Osteocyte (in vitro differentiated cells): ENCODE measurements at places on chromosomes 11 and 22. TPM values are rescaled to one million over a fixed set of nuclear protein-coding genes. Genes with fewer than 3 reads are reported as not detected.

DNA sequence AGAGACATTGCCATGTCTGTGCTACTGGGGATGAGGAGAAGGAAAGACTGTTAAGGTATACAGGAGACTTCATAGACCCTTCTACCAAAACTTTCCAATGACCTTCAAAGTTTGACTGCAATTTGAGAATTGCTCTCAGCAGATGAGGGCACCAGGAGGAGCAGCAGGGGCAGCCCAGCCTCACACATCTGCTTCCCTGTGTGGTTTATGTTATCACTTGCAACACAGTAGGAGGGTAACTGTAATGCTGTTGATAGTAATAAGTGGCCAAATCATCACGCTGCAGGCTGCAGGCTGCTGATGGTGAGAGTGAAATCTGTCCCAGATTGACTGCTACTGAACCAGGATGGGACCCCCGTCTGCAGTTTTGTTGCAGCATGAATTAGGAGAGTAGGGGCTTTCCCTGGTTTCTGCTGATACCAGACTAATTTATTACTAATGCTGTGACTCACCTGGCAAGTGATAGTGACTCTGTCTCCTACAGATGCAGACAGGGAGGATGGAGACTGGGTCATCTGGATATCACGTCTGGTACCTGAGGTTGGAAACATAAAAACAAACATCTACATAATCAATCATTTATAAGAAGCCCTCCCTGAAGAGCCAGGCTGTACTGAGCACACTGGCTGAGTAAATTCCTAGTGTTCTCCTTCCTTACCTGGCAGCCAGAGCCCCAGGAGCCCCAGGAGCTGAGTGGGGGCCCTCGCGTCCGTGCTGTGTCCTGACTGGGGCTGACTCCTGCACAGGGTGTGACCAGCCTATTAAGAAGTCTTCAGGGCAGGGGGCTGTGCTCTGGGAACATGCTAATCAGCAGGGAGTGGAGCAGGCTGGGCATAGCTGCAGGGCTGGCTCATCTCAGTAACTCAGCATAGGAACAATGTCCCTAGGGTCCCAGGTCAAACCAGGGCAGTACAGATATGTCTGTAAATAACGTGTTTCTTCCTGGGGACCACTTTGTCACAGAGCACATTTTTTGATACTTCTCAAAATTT, 74.4 kb downstream of the GAB4 start:
- DNase-seq = no peak
- no peak overlapping the region for H3K27ac ChIP-seq
- no peaks in the 10 kb centered on the region for H3K36me3 ChIP-seq
- H3K4me3 ChIP-seq = no peak overlapping the region

- peaks cover 37% of the 10 kb centered on the region for H3K27me3 ChIP-seq
- no peak overlapping the region for H3K27ac ChIP-seq
- DNase-seq = no peak
These were observed 2.1 kb upstream of the GSTP1 start for GRCh38 chr11:67581469-67581868.

MMP13 gene
- total RNA-seq = 0.21 and 0.39 TPM in 2 replicates

MS4A4A gene
- total RNA-seq = not detected in 2 replicates

DNA sequence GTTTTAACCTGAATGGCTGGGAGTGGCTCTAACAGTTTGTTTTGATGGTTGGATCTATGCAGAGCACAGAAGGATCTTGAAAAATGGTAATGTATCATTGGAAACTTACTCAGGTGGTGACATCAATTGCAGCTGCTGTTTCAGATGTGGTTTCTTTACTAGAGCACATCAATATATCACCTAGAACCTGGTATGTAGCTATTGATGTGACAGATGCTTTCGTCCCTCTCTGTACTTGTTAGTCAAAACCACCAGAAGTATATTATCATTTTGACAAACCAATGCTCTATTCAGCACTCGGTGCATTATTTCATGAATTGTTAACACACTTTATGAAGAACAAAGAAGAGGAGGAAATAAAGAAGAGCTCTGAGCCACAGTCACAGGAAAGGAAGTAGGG, 26.6 kb upstream of the SCN3B start:
- peaks cover 10% of the 10 kb centered on the region for H3K27me3 ChIP-seq
- no peak for DNase-seq
- H3K36me3 ChIP-seq = no peaks in the 10 kb centered on the region
- no peak overlapping the region for H3K27ac ChIP-seq
- no peaks in the 10 kb centered on the region for H3K4me1 ChIP-seq

DNA sequence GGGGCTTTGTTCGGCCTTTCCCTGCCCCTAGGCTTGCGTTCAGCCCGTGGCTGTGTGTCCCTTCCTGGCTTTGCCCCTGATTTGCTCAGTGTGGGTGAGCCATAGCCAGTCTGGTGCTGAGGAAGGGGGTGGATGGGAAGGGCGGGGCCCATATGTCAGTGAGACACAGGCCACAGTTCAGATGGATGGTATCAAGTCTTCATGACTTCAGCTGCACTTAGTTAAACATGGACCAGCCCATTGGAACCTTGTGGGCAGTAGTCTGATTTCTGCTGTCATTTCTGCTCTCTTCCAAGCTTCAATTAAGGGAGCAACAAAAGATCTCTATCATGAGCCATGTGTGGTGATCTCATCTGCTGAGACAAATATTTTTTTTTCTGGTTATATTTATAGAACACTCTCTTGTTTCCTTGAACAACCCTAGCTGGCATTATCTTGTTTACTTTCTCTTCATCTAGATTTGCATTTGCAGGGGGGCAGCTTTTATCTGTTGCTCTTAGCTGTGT, 21.6 kb upstream of the PEX26 start:
- peak overlapping the region; percentile 20 for H3K27ac ChIP-seq
- peaks cover 30% of the 10 kb centered on the region for H3K4me1 ChIP-seq
- no peaks in the 10 kb centered on the region for H3K36me3 ChIP-seq
- no peak overlapping the region for H3K4me3 ChIP-seq
- peaks cover 4% of the 10 kb centered on the region for H3K27me3 ChIP-seq

DNA sequence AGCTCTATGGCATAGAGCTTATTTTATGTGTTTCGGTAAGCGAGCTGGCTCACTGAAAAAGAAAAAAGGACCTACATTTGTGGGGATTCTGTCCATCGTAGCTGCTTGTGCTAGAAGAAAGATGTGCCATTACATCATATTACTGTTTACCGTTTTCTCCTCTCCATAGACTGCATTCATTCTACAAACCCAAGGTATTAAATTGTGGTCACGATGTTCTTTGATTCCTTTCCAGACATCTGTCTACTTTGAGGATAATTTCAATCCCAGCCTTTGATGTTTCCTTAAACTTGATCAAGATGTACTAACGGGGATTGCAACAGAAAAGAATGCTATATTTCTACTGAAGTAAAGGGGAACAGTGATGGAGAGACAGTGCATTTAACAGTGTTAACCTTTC, 5.5 kb upstream of the OR52N1 start:
- H3K36me3 ChIP-seq = no peaks in the 10 kb centered on the region
- no peaks in the 10 kb centered on the region for H3K4me1 ChIP-seq
- no peak overlapping the region for H3K4me3 ChIP-seq
- DNase-seq = no peak
- H3K27me3 ChIP-seq = peaks cover 37% of the 10 kb centered on the region
- H3K27ac ChIP-seq = no peak overlapping the region

DNA sequence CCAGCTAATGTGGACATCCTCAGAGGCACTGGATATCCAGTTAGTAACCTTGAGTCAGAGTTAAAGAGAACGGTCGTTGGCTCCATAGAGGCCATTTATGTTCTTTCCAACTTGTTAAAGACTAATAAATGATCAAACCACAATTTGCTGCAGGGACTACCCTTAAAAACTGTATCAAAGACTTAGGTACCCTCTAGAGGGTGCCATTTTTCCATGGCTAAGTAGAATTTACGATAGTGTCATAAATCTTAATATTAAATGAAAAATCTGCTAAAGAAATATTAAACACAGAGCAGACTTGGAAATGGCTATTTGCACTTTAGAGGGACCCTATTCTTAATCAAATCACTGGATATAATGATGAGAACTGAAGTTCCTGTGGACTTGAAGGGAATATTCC, 685.2 kb upstream of the CHORDC1 start:
- peaks cover 11% of the 10 kb centered on the region for H3K27me3 ChIP-seq
- DNase-seq = no peak
- no peaks in the 10 kb centered on the region for H3K4me1 ChIP-seq
- no peaks in the 10 kb centered on the region for H3K36me3 ChIP-seq
- no peak overlapping the region for H3K27ac ChIP-seq
- no peak overlapping the region for H3K4me3 ChIP-seq

DNA sequence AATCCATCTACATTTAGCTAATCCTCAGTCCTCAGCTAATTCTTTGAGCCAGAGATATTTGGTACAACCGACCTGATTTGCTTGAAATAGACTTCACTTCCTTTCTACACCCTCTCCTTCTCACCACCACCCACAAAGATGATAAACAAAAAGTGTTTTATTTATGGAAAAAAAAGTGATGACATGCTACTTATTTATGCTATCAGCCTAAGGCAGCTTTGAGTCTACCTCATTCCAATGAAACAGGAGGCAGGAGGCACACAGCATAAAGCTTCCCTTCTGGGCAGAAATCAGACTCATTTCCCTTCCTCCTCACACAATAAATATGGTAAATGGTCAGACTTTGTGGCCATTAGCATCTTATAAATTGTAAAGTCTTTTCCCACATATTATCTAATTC, 325.7 kb downstream of the SOX6 start:
- H3K27ac ChIP-seq = peak overlapping the region; percentile 9
- H3K4me1 ChIP-seq = peaks cover 23% of the 10 kb centered on the region
- no peaks in the 10 kb centered on the region for H3K27me3 ChIP-seq
- no peak overlapping the region for H3K4me3 ChIP-seq
- DNase-seq = no peak
- H3K36me3 ChIP-seq = peaks cover 2% of the 10 kb centered on the region

DNA sequence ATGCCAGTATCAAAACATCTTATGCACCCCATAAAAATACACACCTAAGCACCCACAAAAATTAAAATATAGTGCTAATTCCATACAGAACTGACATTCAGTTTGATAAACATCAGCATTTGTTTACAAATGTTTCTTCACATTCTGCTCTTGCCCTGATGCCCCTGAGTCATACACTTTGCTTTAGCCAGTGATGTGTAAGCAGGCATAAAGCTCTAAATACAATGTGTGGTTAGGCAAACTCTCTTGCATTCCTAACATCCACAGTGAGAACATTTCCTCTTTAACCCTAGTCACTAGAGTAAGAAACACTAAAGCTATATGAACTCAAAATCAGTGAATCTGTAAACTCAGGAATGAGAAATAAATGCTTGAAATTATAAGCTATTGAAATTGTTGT, 1060.7 kb downstream of the FAM181B start:
- no peaks in the 10 kb centered on the region for H3K36me3 ChIP-seq
- no peak overlapping the region for H3K27ac ChIP-seq
- no peaks in the 10 kb centered on the region for H3K4me1 ChIP-seq
- no peak overlapping the region for H3K4me3 ChIP-seq

- H3K27me3 ChIP-seq = peaks cover 9% of the 10 kb centered on the region
- H3K4me1 ChIP-seq = peaks cover 25% of the 10 kb centered on the region
- no peak for DNase-seq
- H3K27ac ChIP-seq = no peak overlapping the region
- no peaks in the 10 kb centered on the region for H3K36me3 ChIP-seq
These were observed 131.4 kb upstream of the C11orf58 start for GRCh38 chr11:16606784-16607674.

GRCh38 chr11:134331354-134332188, at the start of gene GLB1L2:
TSS of gene GLB1L2 (plus strand) at chr11:134331988. CDS start at chr11:134332062, 74 bp downstream.
- H3K27ac ChIP-seq = no peak within 1 kb of the TSS
- H3K4me3 ChIP-seq = peak within 1 kb of the TSS; percentile 69
- no peaks in the 10 kb centered on the region for H3K36me3 ChIP-seq
- peaks cover 11% of the 10 kb centered on the region for H3K4me1 ChIP-seq
- no peak for DNase-seq

GRCh38 chr11:30936491-30936890, 350.3 kb upstream of the MPPED2 start:
- H3K27ac ChIP-seq = no peak overlapping the region
- H3K4me1 ChIP-seq = no peaks in the 10 kb centered on the region
- no peaks in the 10 kb centered on the region for H3K27me3 ChIP-seq
- DNase-seq = no peak
- no peaks in the 10 kb centered on the region for H3K36me3 ChIP-seq

GRCh38 chr22:20799449-20799848, 25.5 kb downstream of the SERPIND1 start:
- no peak overlapping the region for H3K4me3 ChIP-seq
- H3K36me3 ChIP-seq = peaks cover 71% of the 10 kb centered on the region
- no peak for DNase-seq
- H3K27me3 ChIP-seq = no peaks in the 10 kb centered on the region

GRCh38 chr11:44637487-44637886, 72.0 kb downstream of the CD82 start:
- H3K27me3 ChIP-seq = peaks cover 63% of the 10 kb centered on the region
- DNase-seq = no peak
- peaks cover 7% of the 10 kb centered on the region for H3K4me1 ChIP-seq
- no peaks in the 10 kb centered on the region for H3K36me3 ChIP-seq

DNA sequence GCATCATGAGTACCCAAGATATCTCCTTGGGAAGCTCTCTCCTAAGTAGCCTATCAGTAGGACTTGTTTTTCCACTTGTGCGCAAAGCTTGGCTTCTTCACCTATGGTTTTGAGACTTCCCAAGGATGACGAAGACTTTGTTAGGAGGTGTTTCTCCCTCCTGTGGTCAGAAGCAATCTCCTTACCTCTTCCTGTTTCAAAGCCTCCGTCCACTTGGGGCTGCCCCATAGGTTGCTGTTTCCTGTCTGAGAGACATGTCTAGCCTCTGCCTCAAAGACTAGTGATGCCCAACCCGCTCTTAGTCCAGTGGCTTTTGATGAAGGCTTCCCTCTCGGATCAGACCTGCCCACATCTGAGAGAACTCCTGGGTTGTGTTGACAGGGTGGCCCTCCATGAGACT, 92.9 kb downstream of the TRAF6 start:
- no peak for DNase-seq
- H3K4me1 ChIP-seq = peaks cover 68% of the 10 kb centered on the region
- no peaks in the 10 kb centered on the region for H3K27me3 ChIP-seq
- peaks cover 62% of the 10 kb centered on the region for H3K36me3 ChIP-seq

GRCh38 chr11:60634126-60634525, 65.3 kb upstream of the MS4A8 start:
- no peak overlapping the region for H3K4me3 ChIP-seq
- no peak overlapping the region for H3K27ac ChIP-seq
- H3K4me1 ChIP-seq = no peaks in the 10 kb centered on the region
- H3K36me3 ChIP-seq = no peaks in the 10 kb centered on the region

GRCh38 chr22:49951986-49952896, 8.3 kb upstream of the PIM3 start:
- H3K27me3 ChIP-seq = no peaks in the 10 kb centered on the region
- peaks cover 17% of the 10 kb centered on the region for H3K4me1 ChIP-seq
- H3K27ac ChIP-seq = peak overlapping the region; percentile 80
- no peaks in the 10 kb centered on the region for H3K36me3 ChIP-seq

DNA sequence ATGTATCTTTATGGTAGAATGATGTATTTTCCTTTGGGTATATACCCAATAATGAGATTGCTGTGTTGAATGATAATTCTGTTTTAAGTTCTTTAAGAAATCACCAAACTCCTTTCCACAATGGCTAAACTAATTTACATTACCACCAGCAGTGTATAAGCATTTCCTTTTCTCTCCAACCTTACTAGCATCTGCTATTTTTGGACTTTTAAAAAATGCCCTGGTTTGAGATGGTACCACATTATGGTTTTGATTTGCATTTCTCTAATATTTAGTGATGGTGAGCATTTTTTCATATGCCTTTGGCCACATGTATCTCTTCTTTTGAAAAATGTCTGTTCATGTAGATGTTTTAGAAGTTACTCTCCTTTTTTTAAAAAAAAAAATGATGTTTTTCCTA, 142.0 kb downstream of the METTL15 start:
- no peak for DNase-seq
- H3K27ac ChIP-seq = no peak overlapping the region
- H3K4me1 ChIP-seq = peaks cover 2% of the 10 kb centered on the region
- H3K36me3 ChIP-seq = peaks cover 15% of the 10 kb centered on the region
